ENCODE measurements at places on chromosomes 2 and 18.

DNA sequence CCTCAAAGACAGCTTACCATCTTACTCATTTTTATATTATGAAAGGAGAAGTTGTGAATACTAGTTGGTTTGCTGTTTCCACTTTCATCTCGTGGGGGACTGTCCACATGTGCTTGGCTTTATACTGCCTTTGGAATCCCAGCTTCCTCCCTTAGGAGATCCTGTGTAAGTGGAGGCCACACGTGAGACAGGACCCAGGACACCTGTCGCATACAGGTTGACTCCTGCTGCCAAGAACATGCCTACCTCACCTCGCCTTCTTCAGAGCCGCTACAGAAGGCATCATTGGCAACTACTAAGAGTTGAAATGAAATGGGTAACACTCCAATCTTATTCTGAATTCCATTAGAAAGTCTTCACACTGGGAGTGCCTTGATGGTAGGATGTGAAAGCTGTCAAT lies 69.3 kb downstream of the PPP4R1 start:
- DNase-seq = no peak

GRCh38 chr2:171271971-171272436 lies 111.3 kb upstream of the TLK1 start:
- DNase-seq = no peak

GRCh38 chr2:65548064-65548463 lies 115.7 kb upstream of the SPRED2 start:
- no peak for DNase-seq

GRCh38 chr2:120720231-120720630 lies 15.4 kb upstream of the GLI2 start:
- DNase-seq = no peak

Data from head of caudate nucleus (tissue), 42 donors.